Esophagus muscularis mucosa (tissue), 4 donors: ENCODE measurements at places on chromosomes 13 and 19. TPM values are rescaled to one million over a fixed set of nuclear protein-coding genes. Genes with fewer than 3 reads are reported as not detected.

DNA sequence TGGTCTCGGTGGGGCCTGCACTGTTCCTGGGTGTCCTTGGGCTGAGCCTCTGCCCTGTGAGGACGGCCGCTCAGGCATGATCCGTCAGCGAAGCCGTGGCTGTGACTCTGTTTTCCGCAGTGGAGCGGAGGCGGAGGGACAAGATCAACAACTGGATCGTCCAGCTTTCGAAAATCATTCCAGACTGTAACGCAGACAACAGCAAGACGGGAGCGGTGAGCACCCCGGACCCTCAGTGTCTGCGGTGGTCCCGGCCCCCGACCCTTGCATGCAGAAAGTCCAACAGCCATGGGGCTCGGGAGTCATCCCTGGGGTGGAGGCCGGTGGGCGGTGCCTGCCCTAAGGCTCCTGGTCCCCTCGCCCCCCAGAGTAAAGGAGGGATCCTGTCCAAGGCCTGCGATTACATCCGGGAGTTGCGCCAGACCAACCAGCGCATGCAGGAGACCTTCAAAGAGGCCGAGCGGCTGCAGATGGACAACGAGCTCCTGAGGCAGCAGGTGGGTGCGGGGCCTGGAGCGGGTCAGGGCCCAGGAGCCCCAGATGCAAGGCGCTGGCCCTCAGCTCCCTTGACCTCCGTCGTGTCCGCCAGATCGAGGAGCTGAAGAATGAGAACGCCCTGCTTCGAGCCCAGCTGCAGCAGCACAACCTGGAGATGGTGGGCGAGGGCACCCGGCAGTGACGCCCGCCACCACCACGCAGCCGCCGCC, 3.6 kb upstream of the HAMP start:
- no peak for DNase-seq
- no peak overlapping the region for H3K4me3 ChIP-seq
- peaks cover 62% of the 10 kb centered on the region for H3K36me3 ChIP-seq
- no peak overlapping the region for H3K27ac ChIP-seq

GRCh38 chr13:40794414-40795368, 5.3 kb downstream of the SLC25A15 start:
- peaks cover 26% of the 10 kb centered on the region for H3K36me3 ChIP-seq
- H3K27me3 ChIP-seq: no peaks in the 10 kb centered on the region
- H3K4me1 ChIP-seq: peaks cover 8% of the 10 kb centered on the region
- no peak overlapping the region for H3K27ac ChIP-seq
- DNase-seq: no peak

DNA sequence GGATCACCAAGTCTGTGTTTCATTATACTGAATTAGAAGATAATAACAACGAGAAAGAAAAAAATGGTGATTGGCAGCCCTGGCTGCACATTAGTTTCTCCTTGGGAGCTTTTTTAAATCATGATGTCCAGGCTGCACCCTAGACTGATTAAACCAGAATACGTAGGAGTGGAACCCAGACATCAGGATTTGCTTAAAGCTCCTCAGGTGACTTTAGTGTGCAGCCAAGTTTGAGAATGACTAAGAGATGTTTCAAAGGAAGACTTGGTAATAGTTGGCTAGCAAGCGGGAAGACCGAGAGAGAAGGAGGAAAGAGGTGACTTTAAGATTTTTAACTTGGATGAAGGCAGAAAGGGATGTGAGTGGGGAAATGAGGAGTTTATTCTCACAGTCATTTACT, 71.4 kb upstream of the SERP2 start:
- peak overlapping the region; percentile 89 for H3K27ac ChIP-seq
- no peak overlapping the region for H3K4me3 ChIP-seq
- H3K4me1 ChIP-seq: peaks cover 70% of the 10 kb centered on the region
- H3K27me3 ChIP-seq: no peaks in the 10 kb centered on the region
- H3K36me3 ChIP-seq: no peaks in the 10 kb centered on the region
- DNase-seq: no peak

ANGPTL4 gene
- total RNA-seq: 16.8 TPM

DNA sequence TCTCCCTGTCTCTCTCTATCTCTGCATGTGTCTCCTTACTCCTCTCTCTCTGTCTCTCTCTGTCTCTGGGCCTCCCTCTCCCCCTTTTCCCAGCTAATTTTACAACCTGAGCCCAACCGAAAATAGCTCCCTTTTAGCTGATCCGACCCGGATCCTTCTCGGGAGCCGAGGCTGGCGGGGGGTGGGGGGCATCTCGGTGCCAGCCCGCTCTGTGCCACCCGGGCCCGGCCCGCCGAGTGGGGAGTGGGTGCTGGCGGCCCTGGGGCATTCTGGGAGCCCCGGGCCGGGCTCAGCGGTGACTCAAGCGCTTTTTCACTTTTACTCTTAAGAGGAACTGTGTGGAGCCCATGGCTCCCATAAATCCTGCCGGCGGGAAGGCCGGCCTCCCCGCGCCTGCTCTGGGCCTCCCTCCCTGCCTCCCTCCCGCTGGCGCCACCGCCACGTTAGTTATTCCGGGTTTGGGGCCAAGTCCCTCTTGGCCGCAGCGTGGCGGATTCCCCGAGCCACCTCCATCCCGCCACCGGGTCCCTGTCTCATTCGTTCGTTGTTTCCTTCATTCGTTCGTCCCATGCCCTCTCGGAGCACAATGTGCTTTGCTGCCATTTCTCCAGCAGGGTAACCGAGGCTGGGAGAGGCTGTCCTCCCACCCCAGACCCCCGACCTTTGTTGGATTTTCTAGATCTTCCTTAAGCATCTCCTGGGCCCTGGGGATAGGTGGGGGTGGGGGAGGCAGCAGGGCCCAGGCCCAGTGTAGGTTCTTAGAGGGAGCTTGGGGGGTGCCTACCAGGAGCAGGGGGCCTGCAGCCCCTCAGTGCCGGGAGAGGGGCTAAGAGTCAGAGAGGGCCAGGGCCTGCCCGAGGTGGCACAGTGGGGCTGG, 3.2 kb downstream of the NFIC start:
- DNase-seq: no peak
- H3K36me3 ChIP-seq: no peaks in the 10 kb centered on the region
- peak overlapping the region; percentile 64 for H3K4me3 ChIP-seq

URAD gene
- total RNA-seq: not detected

CNN1 gene
- 2,877 TPM for total RNA-seq

DNA sequence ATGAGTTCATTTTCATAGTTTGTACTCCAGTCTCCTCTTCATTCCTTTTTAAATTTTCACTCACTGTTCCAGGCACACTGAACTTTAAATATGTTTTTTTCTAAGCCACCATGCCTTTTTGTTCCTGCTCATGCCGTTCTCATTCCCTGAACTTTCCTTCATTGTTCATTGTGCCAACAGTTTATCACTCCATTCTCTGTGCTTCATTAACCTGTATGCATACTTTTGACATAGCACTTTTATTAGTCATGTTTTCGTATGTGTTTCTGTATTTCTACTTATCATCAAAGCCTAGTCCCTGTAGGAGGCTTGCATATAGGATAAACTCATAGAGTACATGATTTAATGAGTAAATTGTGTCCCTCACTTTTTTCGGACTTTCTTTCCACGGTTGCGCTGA, 65.3 kb downstream of the PCDH20 start:
- H3K4me1 ChIP-seq: no peaks in the 10 kb centered on the region
- no peaks in the 10 kb centered on the region for H3K36me3 ChIP-seq
- no peak overlapping the region for H3K4me3 ChIP-seq
- no peak overlapping the region for H3K27ac ChIP-seq
- no peaks in the 10 kb centered on the region for H3K27me3 ChIP-seq
- no peak for DNase-seq

PTGIR gene
- 8.0 TPM for total RNA-seq

DNA sequence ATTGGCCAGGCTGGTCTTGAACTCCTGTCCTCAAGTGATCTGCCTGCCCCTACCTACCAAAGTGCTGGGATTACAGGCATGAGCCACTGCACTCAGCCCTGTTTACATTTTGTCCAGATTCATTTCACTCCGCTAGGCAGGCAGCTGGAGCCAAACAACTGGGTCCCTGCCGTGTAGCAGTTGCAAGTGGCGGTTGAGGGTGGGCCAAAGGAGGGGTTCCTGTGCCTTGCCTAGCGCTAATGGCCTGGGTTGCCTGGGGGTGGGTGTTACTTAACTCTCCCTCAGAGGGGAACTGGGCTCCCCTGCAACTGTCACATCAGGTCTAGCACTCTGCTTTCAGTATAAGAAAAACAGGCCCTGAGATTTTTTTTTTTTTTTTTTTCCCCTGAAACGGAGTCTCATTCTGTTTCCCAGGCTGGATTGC, 7.4 kb downstream of the ACP5 start:
- H3K4me3 ChIP-seq: no peak overlapping the region
- H3K27ac ChIP-seq: no peak overlapping the region
- H3K4me1 ChIP-seq: no peaks in the 10 kb centered on the region
- DNase-seq: no peak

CDC42EP5 gene
- 27.1 TPM for total RNA-seq

ODAD3 gene
- total RNA-seq: not detected

GRCh38 chr13:44822291-44822690, 167.0 kb downstream of the NUFIP1 start:
- H3K27ac ChIP-seq: no peak overlapping the region
- no peaks in the 10 kb centered on the region for H3K36me3 ChIP-seq

ZIK1 gene
- 3.7 TPM for total RNA-seq

GRCh38 chr19:4730740-4731171, 7.1 kb upstream of the DPP9 start:
- H3K36me3 ChIP-seq: no peaks in the 10 kb centered on the region
- no peak for DNase-seq
- peaks cover 3% of the 10 kb centered on the region for H3K4me1 ChIP-seq

PPP1R37 gene
- 46.7 TPM for total RNA-seq

DNA sequence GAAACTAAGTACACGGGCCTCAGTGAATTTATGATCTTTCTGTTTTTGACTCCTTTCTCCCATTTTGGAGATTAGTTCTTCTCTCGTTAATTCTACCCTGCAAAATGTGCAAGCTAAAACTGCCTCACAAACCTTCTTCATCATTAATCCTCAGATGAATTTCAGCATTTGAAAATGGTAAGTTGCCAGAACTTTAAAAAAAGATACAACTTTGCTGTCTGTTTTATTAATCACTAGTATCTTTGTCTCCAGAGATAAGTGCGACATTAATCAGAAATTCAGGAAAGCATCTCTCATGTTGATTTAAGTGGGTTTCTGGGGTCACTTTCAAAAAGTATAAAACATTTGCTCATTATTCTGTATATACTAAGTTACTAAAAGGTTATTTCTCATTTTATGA, 227.0 kb upstream of the RXFP2 start:
- no peak overlapping the region for H3K27ac ChIP-seq
- no peaks in the 10 kb centered on the region for H3K4me1 ChIP-seq
- no peaks in the 10 kb centered on the region for H3K36me3 ChIP-seq
- H3K4me3 ChIP-seq: no peak overlapping the region
- H3K27me3 ChIP-seq: peaks cover 5% of the 10 kb centered on the region

DNA sequence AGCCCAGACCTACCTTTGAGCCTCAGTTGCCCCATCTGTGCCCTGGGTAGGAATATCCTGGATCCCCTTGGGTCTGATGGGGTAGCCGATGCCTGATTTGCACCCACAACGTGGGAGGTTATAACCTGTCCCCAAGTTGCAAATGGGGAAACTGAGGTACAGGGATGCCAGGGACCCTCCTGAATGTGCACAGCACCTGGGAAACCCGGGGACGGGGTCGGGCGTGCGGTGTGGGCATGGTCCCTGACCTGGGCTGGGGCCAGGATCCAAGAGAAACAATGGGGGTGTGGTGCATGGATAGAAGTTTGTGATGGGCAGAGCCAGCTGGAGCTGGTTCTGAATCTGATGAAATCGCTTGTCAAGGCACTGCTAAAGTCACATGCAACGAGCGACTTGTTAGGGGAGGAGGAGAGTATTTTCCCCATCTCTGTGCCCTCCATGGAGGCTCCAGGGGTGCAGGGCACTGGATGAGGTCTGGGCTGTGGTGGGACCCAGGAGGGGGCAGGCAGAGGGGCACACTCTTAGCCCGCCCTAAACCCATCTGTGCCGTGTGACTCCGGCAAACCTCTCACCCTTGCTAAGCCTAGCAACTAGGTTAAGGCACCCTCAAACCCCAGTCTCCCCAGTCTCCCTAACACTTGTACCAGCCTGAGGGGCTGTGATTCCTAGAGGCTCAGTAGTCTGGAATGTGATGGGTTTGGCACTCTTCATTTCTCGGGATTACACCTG, 749 bp downstream of the GDF15 start:
- no peaks in the 10 kb centered on the region for H3K27me3 ChIP-seq
- no peak for DNase-seq
- H3K27ac ChIP-seq: peak overlapping the region; percentile 2
- peak overlapping the region; percentile 12 for H3K4me3 ChIP-seq
- peaks cover 33% of the 10 kb centered on the region for H3K4me1 ChIP-seq

DNA sequence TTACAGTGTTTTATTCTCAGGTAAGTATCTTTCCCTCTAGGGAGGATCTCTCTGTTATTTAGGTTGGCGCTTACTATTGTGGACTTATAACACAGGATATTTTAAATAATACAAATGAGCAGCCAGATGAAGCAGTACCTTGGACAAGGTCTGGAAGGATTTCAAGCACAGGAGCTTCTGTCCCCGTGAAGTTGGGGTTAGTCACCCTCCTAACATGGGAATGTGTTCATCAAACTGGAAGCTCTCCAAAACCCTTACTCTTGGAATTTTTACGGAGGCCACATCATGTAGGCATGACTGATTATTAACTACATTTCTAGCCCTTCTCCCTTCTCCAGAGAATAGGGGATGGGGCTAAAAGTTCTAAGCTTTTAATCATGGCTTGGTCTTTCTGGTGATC, 38.3 kb upstream of the SPRY2 start:
- H3K27me3 ChIP-seq: no peaks in the 10 kb centered on the region
- H3K36me3 ChIP-seq: no peaks in the 10 kb centered on the region
- H3K27ac ChIP-seq: no peak overlapping the region
- no peaks in the 10 kb centered on the region for H3K4me1 ChIP-seq
- DNase-seq: no peak

IQCN gene
- 1.4 TPM for total RNA-seq

DNA sequence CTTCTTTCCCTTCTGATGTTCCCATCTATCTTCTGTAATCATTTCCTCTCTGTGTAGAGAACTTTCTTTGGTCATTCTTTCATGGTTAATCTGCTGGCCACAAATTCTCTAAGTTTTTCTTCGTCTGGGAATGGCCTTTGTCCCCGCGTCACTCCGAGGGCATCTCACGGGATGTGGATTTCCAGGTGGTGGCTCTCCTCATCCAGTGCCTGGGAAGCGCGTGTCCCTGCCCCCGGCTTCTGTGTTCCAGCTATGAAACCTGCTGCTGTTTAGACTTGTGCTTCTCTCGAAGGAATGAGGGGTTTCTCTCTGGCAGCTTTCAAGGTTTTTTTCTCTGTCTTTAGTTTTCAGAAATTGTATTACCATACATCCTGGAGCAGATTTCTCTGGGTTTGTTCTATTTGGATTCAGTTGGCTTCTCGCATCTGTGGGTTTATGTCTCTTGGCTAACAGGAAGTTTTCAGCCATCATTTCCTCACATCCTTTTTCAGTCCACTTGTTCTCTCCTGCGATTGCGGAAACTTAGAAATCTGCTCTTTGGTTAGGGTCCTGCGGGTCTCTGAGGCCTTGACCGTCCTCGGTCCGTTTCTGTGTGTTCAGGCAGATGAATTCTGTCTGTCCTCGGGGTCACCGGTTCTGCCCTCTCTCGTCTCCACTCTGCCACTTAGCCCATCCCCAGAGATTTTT, 36.9 kb upstream of the DCUN1D2 start:
- H3K36me3 ChIP-seq: peaks cover 87% of the 10 kb centered on the region
- H3K27me3 ChIP-seq: no peaks in the 10 kb centered on the region
- H3K4me3 ChIP-seq: no peak overlapping the region
- no peak overlapping the region for H3K27ac ChIP-seq
- no peak for DNase-seq
- H3K4me1 ChIP-seq: peaks cover 11% of the 10 kb centered on the region

GRCh38 chr13:37443538-37443937, 155.0 kb downstream of the POSTN start:
- no peaks in the 10 kb centered on the region for H3K27me3 ChIP-seq
- no peaks in the 10 kb centered on the region for H3K36me3 ChIP-seq
- H3K4me1 ChIP-seq: no peaks in the 10 kb centered on the region
- H3K4me3 ChIP-seq: no peak overlapping the region

BST2 gene
- total RNA-seq: 50.4 TPM

- no peak overlapping the region for H3K4me3 ChIP-seq
- no peaks in the 10 kb centered on the region for H3K4me1 ChIP-seq
- DNase-seq: no peak
- no peaks in the 10 kb centered on the region for H3K27me3 ChIP-seq
Measured at GRCh38 chr13:25920931-25921330, 130.9 kb downstream of the SHISA2 start.
